Stimulated activated CD4-positive, alpha-beta T cell treated with anti-CD3 and anti-CD28 coated beads, Interleukin-15, amount 100 ng/mL, for 1 hour (primary cell): ENCODE measurements at places on chromosomes 4 and X.

DNA sequence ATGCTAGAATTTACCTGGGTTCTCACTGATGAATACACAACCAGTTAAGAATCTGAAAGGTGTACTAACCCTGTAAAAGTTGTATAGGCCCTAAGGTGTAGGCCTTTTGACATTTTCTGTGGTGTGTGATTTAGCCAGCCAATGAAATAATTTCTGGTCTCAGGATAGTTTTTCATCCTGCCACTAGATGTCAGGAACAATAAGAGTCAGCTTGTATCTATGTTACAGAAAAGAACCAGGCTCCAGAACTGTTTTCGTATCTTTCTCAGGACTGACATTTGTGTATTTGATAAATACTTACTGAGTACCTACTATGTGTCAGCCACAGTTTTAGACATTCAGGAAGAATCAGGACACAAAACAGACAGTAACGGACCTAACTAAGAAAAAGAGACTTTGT lies 673.6 kb upstream of the TENM3 start:
- DNase-seq = no peak

- no peak for DNase-seq
Observed at GRCh38 chr4:8336412-8337075, 67.0 kb downstream of the HTRA3 start.

- DNase-seq = no peak
Observed at GRCh38 chrX:133337250-133337649, 78.0 kb downstream of the GPC4 start.

GRCh38 chr4:140103676-140104075 lies 50.3 kb downstream of the MAML3 start:
- DNase-seq = no peak

- no peak for DNase-seq
Observed at GRCh38 chr4:140680686-140681085, 75.5 kb downstream of the TBC1D9 start.
